ENCODE measurements at places on chromosomes 5 and 9. TPM values are rescaled to one million over a fixed set of nuclear protein-coding genes. Genes with fewer than 3 reads are reported as not detected.

The CCDC69 gene
- 61.4 TPM for total RNA-seq

The CORO2A gene
- total RNA-seq = 0.13 TPM

The SLC1A3 gene
- total RNA-seq = 19.5 TPM

The OR1Q1 gene
- total RNA-seq = not detected

The ST8SIA4 gene
- 9.3 TPM for total RNA-seq

DNA sequence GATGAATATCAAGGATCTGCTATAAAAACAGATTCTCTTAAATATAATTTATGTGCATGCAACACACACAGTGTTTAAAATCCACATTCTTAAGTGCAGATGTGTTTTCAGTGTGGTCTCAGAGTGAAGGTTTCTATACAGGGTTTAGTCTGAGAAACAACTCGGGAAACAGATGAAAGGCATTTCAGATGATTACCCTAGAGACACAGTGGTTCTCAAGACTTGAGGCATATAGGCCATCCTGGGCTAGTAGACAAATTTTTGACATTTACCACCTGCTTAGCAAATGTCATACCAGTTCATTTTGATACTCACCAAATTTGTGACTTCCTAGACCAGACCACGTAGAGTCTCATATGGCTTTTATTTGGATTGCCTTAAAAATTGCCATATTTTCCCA is 216.5 kb downstream of the ARL15 start:
- H3K4me3 ChIP-seq = no peak overlapping the region
- H3K27me3 ChIP-seq = no peaks in the 10 kb centered on the region
- no peak for DNase-seq
- H3K36me3 ChIP-seq = no peaks in the 10 kb centered on the region

DNA sequence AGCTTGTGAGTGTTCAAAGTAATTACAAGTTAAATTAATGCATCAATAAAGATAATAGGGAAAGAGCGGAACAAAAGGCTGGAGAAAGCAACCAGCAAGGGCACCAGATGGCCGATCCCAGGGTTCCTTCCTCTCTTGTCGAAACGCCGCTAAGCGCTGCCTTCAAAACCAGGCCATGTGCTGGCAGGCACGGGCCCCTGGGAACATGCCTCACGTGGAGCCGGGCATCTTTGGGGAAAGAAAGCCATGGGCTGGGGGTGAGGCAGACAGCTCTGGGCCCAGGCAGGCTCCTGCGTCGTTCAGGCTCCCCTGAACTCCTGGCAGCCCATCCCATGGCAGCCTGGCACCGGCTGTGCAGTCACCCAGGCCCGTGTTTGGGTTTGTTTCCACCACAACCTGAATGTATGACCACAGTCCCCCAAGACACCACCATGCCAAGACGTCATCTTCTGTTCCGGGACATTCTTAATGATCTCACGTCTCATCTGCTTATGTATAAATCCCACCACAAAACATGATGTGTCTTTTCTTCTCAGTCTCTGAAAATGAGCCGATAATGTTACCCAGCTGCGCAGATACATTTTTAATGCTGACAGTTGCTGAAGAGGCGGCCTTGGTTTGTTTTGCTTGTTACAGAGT is 110.4 kb upstream of the SARDH start:
- DNase-seq = no peak
- peaks cover 46% of the 10 kb centered on the region for H3K4me1 ChIP-seq
- H3K27me3 ChIP-seq = no peaks in the 10 kb centered on the region

GRCh38 chr5:14118551-14119320 is 24.4 kb upstream of the TRIO start:
- no peaks in the 10 kb centered on the region for H3K27me3 ChIP-seq
- no peaks in the 10 kb centered on the region for H3K36me3 ChIP-seq

- DNase-seq = no peak
- H3K4me3 ChIP-seq = no peak overlapping the region
- H3K4me1 ChIP-seq = peaks cover 17% of the 10 kb centered on the region
- peaks cover 33% of the 10 kb centered on the region for H3K27me3 ChIP-seq
- H3K27ac ChIP-seq = no peak overlapping the region
Observed at GRCh38 chr5:31637851-31638250, 1.1 kb upstream of the PDZD2 start.

DNA sequence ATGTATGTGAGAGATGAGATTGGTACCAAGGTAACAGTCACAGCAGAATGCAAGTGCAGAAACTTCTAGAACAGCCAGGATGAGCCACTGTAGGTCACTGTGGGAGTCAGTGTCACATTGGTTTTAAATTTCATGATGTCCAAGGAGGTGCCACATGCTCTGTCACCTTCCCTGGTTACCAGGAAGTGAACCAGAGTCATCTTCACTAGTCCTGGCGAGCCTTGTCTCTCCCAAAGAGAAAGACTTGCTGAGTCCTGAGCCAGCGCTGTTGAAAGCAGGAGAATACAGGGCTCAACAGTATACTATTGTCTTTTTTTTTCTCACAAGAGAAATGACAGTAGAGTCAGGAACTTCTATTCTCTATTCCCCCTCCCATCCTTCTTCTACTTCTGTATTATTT is 615.5 kb downstream of the RAB3C start:
- peaks cover 3% of the 10 kb centered on the region for H3K36me3 ChIP-seq
- H3K27ac ChIP-seq = no peak overlapping the region
- no peak for DNase-seq
- H3K4me3 ChIP-seq = no peak overlapping the region

- DNase-seq = no peak
Observed at GRCh38 chr9:130197888-130198287, 25.7 kb downstream of the NCS1 start.

All from muscle of leg (tissue), 16 donors.